Liver (tissue), 10 donors: ENCODE measurements at places on chromosomes 13 and 19.

DNA sequence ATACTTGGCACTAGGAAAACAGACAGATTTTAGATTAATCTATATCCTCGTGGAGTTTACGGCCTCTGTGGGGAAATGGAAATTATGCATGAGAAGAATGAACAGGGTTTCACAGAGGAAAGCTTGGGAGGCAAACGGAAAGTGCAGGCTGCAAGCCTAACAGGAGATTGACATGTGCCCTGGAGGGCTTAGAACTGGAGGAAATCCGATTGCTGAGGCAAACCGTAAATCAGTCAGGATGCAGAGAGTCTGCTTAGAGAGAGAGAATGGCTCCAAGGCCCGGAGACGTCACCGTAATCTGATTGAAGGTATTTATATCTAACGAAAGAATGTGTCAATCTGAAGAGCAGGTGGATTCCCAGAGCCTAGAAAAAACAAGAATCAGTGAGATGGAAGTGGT, 143.2 kb downstream of the KATNAL1 start:
- DNase-seq: no peak

- DNase-seq: no peak
These were observed 75.1 kb downstream of the GNG7 start for GRCh38 chr19:2627319-2627829.

DNA sequence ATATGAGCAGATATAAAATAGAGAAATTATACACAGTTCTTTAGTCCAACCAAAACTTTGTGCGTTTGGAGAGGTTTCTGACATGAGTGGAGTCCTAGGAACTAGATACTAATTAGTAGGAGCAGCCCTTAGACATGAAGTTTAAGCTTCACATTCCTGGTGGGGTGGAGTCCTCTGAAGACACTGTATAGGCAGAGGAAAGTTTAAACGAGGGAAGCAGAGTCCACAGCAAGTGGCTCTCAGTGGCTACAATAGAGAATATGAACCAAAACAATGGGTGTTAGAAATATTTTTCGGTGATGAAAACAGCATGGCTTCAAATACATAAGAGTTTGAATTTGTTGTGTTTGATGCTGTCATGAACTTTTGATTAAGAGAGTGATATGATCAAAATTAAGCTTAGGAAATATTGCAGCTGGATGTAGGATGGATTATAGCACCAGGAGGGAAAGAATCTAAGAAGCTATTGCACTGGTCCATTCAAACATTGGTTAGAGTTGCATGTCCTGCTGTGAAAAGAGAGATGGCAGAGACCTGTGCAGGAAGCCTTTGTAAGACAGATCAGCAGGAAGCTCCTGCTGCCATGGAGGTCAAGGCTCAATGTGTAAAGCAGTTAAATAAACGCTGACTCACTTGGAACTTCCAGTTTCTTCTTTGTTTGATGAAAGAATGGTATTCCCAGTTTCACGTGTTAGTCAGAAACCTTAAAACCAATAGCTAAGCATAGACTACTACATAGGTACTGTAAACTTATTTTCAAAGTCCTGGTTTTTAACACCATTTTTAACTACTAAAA, 175.2 kb downstream of the TDRD3 start:
- no peak for DNase-seq

GRCh38 chr13:97005625-97006262, 11.5 kb upstream of the OXGR1 start:
- DNase-seq: no peak
